ENCODE measurements at places on chromosomes 1 and 21. TPM values are rescaled to one million over a fixed set of nuclear protein-coding genes. Genes with fewer than 3 reads are reported as not detected.
A peak's percentile ranks its signal among the peaks of the same experiment; 100 is the strongest.

- no peak for DNase-seq
Observed at GRCh38 chr1:43902058-43902831, 31.4 kb upstream of the ARTN start.

DNA sequence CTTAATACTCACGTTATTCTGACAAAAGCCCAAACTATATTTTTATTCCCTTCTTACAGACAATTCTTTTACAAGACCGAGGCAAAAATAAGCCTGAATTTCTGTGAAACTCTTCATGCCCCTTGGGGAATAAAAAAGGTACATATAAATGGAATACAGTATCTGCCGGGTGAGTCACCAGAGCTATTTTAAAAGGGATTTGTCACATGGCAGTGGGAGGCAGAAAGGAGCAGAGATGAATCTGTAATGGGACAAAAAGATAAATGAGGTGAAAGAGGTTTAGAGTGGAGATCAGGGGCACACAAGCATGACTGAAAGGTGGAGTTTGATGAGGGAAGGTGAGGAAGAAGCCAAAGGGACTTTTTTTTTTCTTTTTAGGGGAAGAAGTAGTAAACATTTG lies 8.8 kb downstream of the XCL1 start:
- no peak for DNase-seq

GRCh38 chr1:71400050-71400449 lies 319.2 kb upstream of the ZRANB2 start:
- no peak for DNase-seq

GRCh38 chr1:46194641-46195193 lies 3.5 kb downstream of the POMGNT1 start:
- no peak for DNase-seq

DNA sequence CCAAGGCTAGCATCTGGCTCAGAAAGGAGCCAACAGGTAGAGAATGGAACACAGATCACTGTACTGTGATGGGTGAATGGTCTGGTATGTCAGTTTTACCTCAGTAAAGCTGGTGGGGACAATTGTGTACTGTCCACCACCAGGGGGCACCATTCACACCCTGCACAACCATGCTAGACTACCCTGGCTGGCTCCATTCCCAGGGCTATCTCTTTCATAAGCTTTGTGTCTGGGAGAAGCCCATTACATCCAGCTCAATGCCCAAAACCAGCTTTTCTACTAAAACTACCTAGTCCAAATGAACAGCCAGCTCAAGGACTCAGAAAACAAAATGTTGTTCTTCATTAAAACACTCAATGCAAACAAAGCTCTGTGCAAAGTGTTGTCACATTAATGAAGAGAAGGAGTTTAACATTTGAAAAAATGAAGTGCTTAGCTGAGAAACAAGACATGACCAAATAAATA lies 62.0 kb upstream of the RASAL2 start:
- peak; percentile 74 for DNase-seq

The AUNIP gene
- total RNA-seq, result 5.8 TPM

The ASPM gene
- total RNA-seq, result 27.8 TPM

The PLA2G4A gene
- 18.9 TPM for total RNA-seq

The NES gene
- 293 TPM for total RNA-seq

Data from pulmonary artery endothelial cell (primary cell).